ENCODE measurements at places on chromosomes 1 and 21.

GRCh38 chr1:85379203-85380136, 85.5 kb downstream of the DDAH1 start:
- DNase-seq, result no peak

- DNase-seq, result no peak
Observed at GRCh38 chr1:99438656-99439230, 174.5 kb downstream of the PLPPR4 start.

GRCh38 chr21:45071874-45072737, 2.3 kb upstream of the ADARB1 start:
- DNase-seq, result no peak

GRCh38 chr1:10852018-10852417, 55.6 kb upstream of the CASZ1 start:
- DNase-seq, result no peak

- DNase-seq, result no peak
Observed at GRCh38 chr1:10216090-10216749, 5.8 kb downstream of the KIF1B start.

DNA sequence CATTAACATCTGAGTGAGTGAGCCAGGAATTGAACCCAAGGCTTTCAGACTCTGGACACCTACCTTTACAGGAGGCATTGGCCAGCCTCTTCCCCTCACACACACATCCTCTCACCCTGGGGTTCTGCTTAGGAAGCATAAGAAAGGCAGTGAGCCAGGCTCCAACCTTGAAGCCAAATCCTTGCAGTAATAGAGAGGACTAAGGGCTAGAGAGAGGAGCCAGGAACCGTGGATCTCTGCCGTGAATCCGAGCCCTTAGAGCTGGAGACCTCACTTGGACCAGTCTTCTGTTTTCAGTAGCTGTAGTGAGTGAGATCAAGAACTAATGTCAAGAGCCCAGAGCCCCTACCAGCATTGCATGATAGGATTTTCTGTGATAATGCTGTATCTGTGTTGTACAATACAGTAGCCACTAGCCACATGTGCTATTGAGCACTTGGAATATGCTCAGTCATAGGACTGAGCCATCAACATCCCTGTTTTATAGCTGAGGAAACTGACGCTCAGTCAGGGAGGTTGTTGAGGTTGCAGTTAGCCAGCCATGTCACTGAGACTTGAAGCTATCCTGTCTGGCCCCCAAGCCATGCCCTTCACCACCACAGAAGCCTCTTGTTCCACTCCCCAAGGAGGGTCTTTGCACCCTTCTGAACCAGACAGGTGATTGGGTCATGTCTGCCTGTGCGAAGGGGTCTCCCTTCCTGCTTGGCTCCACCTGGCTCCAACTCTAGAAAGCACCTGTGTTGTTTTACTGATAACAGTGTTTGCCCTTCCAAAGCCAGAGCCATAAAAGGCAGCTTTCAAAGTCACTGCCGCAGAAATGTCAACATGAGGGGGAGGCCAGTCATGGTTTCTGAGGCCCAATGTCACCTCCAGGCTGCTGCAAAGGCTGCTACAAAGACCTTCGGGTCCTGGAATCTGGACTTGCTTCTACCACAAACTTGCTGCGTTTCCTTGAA, 101.1 kb upstream of the JUN start:
- DNase-seq, result no peak

- no peak for DNase-seq
Observed at GRCh38 chr1:221631556-221631955, 110.3 kb downstream of the DUSP10 start.

GRCh38 chr1:200428482-200429205, 18.8 kb upstream of the ZNF281 start:
- DNase-seq, result peak; percentile 47

DNA sequence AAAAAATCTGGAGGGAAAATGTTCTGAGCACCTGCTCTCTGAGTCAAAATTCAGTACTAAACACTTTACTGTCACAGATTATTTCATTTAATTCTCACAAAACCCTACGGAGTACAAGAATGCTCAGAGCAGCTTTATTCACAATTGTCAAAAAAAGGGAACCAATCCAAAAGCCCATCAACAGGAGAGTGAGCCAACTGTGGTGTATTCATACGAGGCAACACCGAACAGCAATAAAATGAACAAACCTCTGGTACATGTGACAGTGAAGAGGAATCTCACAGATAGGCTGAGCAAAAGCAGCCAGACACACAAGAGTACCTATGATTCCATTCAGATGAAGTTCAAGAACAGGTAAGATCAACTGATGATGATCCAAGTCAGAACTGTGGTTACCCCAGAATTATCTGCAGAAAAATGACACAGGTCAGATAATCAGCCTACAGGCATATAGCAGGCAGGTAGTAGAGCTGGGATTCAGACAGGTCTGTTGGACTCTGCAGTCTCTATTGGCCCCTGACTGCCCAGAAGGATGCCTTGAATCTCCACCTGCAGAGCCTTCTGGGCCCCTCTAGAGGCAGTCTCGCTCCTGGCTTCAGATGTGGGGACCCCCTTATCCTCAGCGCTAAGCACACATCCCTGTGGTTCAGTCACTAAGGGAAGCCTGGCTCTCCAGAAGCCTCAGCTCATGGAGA, 19.2 kb downstream of the SLC9A1 start:
- DNase-seq, result no peak

GRCh38 chr1:117017062-117017461, 15.5 kb downstream of the CD101 start:
- DNase-seq, result no peak

GRCh38 chr1:54864460-54865208, 22.4 kb downstream of the DHCR24 start:
- no peak for DNase-seq

- DNase-seq, result peak; percentile 83
Observed at GRCh38 chr1:226990133-226990716, 50.1 kb downstream of the COQ8A start.

DNA sequence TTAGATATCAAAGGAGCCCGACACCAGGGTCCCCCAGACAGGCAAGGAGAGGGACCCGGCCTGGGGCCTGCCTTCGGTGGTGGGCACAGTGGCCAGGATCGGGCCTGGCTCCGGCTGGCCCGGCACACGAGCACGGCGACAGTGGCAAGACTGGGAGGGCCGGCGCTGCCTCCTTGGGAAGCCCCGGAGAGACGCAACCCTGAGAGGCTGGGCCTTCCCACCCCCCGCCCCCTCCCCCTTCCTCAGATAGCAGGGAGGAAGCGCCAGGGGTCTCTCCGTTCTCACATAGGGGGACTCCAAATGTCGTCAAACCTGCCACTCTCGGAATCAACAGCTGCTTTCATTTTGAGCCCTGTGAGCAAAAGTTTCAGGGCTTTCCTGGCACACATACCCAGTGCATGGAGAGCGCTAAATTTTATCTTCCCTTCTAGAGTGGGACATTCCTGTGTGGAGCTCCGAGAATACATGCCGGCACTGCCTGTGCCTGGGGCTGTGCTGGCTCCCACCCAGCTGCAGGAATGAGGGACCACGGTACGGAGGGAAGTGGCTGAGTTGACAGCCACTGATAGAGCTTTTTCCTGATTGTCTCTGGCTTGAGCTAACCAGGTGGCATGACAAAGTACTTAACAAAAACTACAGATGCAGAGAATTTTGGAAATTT, 62.4 kb downstream of the CD247 start:
- DNase-seq, result peak; percentile 15

DNA sequence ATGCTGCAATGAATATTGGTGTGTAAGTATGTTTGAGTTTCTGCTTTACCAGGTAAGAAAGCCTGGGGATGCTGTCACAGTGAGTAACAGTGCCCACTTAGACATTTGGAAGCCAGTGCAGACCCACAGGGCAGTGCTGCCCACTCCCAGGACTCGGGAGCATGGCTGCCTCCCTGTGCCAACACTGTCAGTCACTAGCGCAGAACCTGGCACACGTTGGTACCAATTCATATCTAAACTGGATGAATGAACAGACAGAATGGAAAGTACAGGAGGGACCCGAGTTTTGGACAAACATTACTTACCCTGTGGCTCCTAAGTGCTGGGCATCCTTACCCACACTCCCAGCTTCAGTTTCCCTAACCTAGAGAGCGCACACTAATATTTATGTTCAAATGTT, 1.6 kb upstream of the EVA1C start:
- no peak for DNase-seq

DNA sequence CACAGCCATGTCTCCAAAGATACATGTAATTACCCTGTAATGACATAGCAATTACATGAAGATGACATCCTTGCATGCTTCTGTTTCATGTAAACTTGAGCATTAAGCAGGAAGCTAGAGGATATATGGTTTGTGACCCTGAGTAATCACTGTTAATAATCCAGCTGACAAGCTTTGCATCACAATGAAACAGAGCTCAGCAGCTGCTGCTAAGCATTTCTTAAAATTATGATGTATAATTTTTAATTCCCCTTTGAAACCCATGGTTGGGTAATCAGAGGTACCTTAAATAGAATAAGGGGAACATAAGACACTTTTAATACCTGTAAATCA, 293.5 kb downstream of the NTNG1 start:
- no peak for DNase-seq

- DNase-seq, result no peak
Observed at GRCh38 chr1:221881805-221882581, 140.1 kb upstream of the DUSP10 start.

- DNase-seq, result no peak
Observed at GRCh38 chr21:34922479-34922878, 126.6 kb downstream of the RUNX1 start.

- no peak for DNase-seq
Observed at GRCh38 chr1:181506563-181507353, 23.4 kb downstream of the CACNA1E start.

GRCh38 chr1:17011092-17011438, 663 bp downstream of the ATP13A2 start:
- DNase-seq, result no peak

DNA sequence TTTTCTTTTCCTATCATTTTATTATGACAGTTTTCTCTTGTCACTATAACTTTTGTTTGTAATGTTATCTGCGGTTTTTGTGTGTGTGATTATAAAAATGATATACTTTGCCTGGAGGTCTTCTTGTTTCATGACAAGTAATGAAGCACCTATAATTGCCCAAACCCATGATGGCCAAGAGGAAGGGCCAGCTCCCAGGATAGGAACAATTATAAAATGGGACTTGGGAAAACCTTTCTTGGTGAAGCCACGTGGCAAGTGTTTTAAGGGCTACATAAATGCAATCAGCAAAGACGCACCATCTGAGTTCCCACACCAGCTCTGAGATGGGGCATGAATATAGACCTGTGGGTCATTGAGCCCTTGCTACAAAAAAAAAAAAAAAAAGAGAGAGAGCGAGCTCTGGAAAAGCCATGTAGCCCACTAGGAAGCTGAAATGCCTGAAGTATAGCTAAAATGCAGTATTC, 462.6 kb upstream of the RUNX1 start:
- no peak for DNase-seq

All from dermis blood vessel endothelial cell (primary cell).